Choroid plexus epithelial cell (primary cell): ENCODE measurements at places on chromosomes 11 and 22.

DNA sequence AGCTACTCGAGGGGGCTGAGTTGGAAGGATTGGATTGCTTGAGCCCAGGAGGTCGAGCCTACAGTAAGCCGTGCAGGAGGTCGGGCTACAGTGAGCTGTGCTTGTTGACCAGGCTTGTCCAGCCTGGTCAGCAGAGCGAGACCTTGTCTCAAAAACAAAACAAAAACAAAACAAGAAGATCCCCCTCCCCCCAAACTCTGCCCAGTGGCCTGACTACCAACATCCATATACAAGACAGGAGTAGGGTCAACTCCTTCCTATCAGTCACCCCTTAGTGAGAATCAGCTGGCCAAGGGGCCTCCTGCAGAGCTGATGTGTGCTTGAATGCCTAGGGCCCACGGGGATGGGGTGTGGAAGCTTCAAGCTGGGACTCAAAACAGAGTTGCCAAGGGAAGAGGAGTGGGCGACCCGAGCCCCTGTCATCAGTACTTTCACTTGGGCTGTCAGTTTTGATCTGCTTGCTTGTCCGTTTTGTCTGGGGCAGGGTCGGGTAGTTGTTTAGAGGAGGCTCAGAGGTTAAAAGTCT lies 942 bp upstream of the TSPAN18 start:
- DNase-seq, result no peak

GRCh38 chr22:29269230-29269604 lies 1.1 kb downstream of the EWSR1 start:
- peak; percentile 21 for DNase-seq

DNA sequence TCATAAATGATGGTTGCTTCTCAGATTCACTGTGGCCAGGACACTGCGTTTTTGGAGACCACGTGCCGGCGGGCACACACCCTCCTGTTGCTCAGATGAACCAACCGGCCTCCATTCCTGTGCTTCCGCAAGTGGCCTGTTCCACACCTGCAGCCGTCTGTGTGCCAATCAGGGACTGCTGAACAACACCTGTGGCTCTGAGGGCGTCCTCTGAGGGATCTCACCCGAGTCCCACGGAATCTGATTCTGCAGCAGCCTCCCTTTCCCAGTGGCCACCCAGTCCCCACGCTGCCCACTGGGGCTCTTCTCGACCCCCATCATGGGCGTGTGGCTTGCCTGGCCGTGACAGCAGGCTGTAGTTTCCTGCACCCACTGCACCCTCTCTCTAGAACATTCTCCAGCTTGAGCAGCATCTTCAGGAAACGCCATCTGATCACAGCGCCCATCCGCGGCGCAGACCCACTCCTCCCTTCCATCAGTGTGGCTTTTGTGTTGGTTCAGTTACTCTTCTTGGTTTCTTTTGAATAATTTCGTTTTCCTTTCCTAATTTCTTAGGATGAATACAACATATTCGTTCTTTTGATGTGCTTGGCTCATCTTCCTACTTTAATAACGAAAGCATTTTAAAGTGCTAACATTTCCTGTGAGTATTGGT lies 100.3 kb upstream of the SLC22A12 start:
- DNase-seq, result no peak

DNA sequence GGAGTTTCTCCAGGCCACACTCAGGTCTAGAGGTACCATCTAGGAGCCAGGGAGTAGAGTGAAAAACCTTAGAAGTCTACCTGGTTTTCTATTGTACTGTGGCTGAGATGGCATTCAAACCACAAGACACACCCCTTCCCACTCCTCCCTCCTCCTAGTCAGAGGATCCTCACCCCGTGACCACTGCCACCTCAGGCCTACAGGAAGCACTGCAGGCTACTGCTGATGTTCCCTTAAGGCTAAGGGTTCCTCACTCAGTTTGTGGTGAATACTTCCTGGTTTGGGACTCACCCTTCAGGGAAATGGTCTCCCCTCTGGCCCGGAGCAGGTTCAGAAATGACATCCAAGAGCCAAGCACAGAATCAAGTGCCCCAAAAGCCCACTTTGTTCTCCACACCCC lies 1293.9 kb downstream of the JRKL start:
- peak; percentile 27 for DNase-seq

DNA sequence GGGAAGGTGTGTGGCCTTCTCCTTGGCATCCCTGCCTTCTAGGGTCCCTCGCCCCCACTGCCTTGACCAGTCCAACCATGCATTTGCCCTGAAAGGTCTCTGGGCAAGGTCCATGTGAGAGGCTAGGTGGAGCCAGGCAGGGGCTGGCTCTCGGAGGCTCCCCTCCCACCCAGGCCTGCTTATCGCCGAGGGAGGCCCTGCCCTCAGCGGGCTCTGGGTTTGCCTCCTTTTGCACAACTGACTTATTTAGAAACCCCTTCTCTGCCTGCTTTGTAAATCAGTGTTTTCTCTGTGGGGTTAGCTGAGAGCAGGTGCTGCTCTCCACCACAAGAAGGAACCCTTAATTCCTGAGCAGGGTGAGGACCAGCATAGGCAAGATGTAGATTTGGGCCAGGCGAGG lies 47.7 kb downstream of the CD82 start:
- no peak for DNase-seq

DNA sequence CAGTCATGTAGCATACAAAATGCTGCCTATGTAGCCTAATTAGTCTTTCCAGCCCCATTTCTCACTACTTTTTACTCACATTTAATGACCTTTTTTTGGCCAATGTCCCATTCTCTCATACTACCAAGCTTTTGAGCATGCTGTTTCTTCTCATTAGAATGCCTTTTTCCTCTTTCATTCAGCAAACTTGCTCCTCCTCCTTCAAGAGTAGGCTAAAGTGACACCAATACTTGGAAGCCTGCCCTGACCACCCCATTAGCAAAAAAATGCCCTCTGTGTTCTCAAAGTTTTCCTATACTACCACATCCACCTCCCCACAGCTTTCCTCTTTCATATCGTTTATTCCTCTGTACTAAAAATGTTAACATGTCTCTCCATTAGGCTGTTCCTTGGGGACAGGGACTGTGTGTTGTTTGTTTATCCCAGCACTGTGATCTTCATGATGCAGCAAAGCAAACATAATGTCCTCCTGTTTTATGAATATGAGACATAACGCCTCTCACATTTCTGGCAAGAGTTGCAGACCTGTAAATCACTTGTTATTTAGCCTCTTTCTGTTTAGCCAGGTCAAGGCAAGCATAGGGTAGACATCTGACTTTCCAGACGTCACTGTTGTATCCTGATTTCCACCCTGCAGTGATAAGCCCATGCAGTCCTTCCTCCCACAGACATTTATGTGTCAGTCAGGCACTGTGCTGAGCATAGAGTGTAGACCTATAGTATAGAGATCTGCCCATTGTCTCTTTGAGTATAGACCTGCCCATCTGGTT lies 62.0 kb upstream of the UCP3 start:
- peak; percentile 28 for DNase-seq

- no peak for DNase-seq
These were observed 44.6 kb downstream of the SGSM3 start for GRCh38 chr22:40414838-40415505.

DNA sequence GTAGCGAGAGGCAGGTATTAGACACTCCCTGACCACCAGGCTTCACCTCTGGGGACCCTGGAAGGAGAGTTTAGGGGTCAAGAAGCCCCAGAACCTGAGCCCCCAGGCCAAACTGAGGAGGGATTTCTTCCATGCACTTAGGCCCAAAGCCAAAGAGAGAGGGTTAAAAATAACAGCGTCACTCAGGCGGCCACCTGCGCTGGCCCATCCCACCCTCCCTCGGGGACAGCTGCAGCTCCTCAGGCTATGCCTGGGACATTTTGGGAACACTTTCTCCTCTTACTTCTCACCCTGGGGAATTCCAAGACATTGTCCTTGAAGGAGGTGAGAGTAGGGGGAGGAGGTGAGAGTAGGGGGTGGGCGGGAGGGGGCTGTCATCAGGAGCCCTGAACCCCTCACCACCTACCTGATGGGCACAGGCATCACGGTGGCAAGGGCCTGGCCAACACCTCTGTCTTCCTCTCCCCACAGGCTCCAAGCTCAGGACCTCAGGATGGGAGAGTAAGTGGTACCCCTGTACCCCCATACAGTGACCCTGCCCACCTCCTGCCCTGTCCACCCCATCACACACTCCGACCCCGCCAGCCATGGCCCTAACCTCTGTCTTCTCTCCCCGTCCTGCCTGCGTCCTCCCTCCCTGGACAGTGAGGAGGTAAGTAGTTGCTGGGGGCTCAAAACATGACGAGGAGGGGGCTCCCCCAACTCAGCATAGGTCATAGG lies 583 bp downstream of the TNNI2 start:
- DNase-seq, result no peak

GRCh38 chr11:133968300-133968699 lies 11.5 kb upstream of the IGSF9B start:
- no peak for DNase-seq

DNA sequence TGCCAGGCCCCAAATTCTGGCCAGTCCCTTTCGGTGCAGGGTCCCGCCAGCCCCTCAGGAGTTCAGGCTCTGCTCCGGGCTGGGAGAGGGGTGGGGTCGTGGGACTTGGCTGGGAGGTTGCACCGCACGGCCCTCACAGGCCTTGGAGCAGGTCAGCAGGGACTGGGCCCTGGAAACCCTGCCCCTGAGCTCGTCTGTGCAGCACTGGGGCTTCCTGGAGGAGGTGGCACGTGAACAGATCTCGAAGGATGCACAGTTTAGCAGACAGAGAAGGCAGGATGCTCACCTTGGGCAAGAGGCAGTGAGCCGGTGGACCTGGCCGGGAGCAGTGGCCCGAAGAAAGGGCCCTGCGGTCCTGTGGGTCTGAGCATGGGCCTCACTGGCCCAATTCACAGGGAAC lies 70.0 kb downstream of the WNT7B start:
- no peak for DNase-seq

GRCh38 chr11:46695345-46696211 lies 4.8 kb downstream of the ARHGAP1 start:
- no peak for DNase-seq

- DNase-seq, result no peak
These were observed 79.1 kb upstream of the ALX4 start for GRCh38 chr11:44388828-44389657.

- no peak for DNase-seq
These were observed 48.8 kb upstream of the RTL6 start for GRCh38 chr22:44546686-44547310.
